A673 (cell line): ENCODE measurements at places on chromosomes 1 and 21.

- DNase-seq, result no peak
Observed at GRCh38 chr1:176696689-176697088, 233.7 kb downstream of the PAPPA2 start.

DNA sequence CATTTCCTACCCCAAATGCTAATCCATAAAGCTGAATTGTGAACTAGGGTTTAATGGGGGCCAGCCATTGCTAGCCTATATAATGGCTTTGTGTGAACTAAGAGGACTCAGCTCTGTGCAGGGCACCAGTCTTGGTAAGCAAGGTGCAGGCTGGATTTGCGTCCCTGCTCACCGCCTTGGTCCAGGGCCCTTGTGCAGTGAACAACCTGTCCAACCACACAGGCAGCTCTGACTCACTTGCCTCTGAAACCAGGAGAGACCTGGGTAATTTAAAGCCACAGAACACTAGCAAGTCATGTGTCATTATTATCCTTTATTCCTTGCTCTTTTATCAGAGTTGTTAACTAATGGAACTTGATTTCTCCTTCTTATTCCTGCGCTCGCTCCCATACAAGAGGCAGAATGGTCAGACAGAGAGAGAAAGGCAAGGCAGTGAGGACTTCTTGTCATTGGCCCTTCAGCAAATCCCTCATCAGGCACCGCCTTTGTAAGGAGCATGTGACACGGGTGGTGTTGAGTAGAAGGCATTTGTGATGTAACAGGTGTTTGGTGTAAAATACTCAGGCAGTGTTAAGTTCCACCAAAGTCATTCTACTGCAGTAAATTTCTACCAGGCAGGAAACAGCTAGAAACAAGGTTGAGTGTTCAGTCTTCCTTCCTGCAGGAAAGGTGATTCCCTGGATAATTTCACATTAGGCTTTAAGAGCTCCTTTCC is 67.3 kb upstream of the OLIG2 start:
- no peak for DNase-seq

- DNase-seq, result no peak
Observed at GRCh38 chr1:119323216-119323982, 45.2 kb upstream of the HAO2 start.

DNA sequence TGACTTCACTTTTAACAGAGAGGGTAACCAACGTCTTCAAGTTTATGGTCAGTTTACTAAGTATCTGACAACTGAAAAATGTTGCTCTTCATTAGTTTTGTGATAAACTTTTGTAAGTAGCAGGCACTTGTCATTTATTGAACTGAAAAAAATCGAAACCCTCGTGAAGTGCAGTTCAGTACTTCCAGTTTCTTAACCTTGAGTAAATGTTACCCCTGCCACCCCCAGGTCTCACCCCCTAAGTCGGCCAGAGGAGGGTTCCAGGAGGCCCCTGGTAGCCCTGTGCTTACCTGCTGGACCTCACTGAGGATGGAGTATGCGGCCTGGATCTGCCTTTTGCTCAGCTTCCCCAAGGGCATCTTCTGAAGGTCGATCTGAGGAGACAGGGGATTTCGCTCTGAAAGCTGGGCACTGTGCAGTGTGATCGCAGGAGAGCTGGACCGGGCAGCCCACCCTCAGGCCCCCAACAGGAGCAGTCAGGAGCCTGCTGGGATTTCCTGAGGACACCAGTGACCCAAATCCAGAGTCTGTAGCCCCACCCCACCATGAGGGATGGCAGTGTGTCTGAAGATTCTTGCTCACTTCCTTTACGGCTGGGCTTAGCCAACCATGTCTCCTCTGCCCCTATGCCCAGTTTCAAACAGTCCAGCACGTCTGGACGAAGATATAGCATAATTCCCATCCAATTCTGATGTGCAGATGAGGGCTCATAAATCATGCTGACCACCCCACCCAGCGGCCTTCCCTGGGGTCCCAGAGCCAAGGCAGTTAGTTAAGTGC is 37.6 kb downstream of the PARP1 start:
- no peak for DNase-seq

DNA sequence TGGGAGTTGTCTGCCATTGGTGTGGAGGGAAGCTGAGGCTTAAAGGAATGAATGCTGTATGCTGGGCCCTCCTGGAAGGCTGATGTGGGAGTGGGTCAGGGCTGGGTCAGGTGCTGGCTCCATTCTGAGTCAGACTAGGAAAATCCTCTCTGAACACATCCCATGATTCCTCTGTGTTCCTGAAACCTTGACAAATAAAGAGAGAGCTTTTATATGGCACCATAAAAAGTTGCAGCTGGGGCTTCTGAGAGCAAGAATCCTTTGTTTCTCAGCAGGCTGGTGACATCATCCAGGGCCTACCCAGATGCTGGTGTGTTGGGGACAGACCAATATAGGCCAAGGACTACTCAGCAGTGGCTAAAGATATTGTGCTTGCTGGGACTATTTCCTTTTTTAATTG is 27.8 kb upstream of the NFASC start:
- peak; percentile 42 for DNase-seq

DNA sequence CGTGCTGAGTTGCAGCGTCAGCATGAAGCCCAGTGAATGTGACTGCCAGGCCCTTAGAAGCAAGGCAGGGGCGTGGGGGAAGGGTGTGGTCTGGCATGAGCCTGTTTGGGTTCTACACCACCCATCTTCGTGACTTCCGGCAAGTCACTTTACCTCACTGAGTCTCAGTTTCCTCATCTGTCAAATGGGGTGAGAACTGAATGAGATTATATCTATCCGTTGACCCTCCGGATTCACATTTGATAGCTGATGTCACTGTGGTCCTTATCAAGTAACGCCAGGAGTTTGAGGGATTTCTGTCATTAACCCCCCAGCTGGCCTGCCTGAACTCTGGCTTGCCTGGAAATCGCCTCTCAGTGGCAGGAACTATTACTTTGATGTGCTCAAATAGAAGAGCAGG is 15.6 kb downstream of the MRPL37 start:
- DNase-seq, result no peak

- peak; percentile 52 for DNase-seq
Observed at GRCh38 chr1:119587341-119587740, 60.7 kb downstream of the ZNF697 start.

DNA sequence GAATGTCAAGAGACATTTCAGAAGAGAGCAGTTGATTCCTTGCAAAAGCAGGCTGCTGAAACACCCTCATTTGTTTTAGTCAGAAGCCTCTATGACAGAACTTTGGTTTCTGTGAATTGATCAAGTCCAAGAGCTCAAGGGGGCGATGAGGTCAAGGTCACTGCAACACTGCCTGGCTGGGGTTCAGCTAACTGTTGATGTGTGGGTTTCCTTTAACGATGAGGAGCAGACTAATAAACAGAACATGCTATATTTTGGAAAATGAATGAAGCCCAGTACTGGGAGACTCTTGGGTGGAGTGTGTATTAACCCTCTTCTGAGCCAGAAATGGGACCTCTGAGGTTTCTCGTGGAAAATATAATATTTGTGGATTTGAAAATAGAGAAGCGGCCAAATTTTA is 109.3 kb downstream of the ZC3H11B start:
- DNase-seq, result no peak

DNA sequence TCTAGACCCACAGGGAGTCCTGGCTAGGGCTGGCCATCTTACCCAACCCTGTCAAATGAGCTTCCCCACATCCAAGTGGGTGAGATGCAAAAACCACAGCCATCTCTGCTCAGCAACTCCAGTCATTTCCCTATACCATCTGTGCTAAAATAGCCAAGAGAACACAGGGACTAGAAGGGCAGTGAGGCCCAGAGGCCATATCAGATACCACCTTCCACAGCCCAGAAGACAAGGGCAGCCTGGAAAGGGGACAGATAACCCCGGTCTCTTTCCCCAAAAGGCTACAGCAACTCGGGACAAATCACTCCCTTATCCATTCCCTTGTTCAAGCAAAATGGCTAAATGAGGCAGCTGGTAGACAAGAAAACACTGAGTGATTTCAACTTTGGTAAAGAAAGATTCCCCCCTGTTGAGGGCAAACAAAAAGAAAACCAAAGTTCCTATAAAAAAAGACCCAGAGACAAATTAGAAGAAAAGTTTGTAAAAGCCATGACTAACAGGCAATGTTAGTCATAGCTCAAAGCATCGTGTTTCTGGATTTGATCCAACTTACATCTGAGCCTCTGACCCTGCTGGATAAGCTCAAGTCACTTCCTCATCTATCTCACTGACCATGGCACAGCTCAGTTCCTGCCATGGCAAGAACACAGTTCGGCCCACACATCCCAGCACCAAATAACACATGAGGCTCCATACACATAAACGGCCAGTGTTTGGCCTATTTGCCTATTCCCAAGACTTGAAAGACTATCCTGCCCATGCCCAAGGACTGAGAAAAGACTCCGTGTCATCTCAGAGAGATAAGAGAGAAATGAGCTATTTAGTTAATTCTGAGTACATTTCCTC is 3.1 kb downstream of the LAMB3 start:
- DNase-seq, result peak; percentile 82

DNA sequence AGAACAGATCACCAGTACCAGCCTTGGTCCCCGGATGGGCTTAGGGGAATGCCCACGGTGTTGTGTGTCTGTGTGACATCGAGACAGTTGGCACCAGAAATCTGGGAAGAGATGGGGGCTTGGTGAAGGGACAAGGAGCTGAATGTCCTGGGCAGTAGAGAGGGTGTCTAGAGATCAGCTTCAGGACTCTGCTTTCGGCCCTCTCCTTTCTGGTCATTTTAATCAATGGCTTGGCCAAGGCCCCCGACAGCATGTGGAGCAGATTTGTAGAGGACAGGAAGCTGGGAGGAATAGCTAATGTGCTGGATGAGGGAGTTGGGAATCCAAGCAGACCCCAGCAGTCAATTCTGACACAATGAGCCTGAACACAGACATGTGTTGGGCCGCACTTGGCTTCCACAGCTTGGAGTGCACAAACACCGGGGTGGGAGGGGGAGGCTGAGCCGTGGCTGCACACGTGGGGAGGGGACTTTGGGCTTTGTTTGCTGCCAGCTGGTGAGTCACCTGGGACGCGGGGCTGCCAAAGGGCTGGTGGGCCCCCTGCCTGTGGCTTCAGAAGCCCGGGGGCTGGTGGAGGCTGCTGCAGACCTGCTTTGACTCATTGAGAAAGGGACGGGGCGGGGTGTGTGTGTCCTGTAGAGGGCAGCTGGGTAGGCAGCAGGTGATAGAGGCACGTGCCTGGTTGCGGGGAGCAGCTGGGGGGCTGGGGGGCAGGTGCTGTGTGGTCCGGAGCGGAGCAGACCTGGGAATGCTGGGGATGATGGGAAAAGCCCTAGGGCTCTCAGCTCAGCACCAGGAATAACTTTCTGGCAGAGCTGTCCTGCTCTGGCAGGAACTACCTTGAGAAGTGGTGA is 20.9 kb downstream of the SLC1A7 start:
- no peak for DNase-seq

DNA sequence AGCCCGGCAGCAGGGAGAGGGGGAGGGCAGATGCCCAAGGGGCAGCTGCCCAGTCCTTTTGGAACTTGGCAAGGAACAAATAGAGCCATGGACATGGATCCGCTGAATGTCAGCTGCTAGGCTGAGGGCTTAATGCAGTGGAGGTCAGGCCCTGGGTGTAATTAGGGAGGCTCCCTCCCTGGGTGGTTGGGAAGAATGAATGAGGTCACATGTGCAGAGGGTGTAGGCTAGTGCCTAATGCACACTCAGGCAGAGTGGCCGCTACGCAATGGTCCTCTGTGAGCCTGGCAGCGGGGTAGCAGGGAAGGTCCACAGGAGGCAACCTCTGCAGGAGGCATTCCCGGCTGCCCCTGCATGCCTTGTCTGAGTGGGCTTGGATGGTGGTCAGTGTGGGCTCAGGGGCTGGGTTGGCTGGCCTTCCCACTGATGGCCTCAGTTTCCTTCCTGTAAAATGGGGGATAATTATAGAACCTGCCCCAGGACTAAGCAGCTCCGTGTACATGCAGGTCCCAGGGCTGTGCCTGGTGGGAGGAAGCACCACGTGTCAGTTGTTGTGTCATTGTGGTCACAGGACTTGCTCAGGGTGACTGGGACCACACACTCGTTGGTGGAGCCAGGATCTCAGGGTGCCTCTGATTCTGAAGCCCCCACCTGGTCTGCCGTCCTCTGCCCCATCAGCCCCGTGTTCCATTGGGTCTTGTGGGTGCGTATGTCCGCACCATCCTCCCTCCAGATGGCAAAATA is 81.6 kb upstream of the ACTL8 start:
- DNase-seq, result no peak

DNA sequence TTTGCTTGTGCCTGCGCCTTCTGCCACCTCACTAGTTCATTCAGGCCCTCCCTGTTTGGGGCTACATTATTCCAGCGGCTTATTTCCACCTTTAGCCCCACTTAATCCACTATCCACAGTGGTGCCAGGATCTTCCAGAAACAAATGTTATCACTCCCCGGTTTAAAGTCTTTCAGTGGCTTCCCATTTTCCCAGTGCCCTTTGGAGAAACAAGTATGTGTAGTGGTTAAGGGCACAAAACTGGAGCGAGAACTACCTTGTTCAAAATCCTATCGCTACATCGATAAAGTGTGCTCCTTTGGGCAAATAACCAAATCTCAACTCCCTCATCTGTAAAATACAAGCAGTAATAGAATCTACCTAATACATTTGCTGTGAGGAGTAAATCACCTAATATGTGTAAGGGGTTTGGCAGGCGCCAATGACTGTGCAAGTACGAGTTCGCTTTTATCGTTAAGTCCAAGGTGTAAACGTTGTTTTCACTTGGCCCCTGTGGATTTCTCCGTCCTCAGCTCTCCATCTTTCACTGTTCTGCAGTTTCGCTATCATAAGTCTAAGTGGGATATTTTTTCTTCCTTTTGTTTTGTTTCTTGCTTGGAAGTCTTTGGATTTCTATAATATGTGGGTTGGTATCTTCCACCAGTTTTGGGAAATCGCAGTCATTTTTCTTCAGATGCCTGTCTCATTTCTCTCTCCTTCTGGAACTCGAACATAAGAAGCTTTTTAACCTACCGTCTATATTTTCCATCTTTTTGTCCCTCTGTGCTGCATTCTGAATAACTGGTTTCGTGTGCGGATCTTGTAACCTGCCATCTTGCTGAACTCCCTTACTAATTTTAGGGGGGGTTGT is 844 bp upstream of the MEAF6 start:
- DNase-seq, result no peak

DNA sequence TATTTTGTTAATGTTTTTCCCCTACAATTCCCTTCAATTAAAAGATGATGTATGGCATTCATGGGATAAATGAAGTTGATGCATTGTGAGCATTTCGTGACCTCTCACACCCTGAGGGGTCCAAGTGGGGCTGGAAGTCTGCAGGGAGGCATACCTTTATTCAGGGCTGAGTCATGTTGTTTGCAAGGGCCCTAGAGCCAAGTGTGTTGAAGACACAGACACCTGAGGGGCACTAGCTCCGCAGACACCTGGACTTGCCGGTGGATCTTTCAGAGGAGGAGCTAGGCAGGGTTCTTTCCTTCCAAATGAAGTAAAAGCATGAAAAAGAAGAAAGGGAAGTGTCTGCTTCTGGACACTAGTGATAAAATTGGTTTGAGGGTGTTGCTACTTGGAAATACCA is 57.0 kb upstream of the RGS7 start:
- no peak for DNase-seq

DNA sequence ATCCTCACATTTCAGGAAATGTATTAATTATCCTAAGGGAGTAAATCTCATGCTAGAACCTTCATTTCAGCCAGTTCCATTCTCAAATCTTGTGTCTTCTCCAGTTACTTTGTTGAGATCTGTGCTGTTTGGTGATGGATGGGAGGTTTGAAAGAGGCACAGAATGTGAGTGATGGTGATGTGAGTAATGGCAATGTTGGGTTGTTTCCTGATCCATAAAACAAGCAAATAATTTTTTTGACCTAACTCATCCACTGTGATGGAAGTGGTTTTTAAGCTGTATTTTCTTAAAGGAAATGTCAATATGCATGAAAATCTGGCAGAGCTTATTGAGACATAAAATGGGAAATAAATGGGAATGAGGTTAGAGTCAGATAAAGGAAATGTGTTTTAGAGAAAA is 214.7 kb downstream of the CHRM3 start:
- DNase-seq, result no peak
